Kidney epithelial cell (primary cell): ENCODE measurements at places on chromosomes 5 and 9. TPM values are rescaled to one million over a fixed set of nuclear protein-coding genes. Genes with fewer than 3 reads are reported as not detected.
A peak's percentile ranks its signal among the peaks of the same experiment; 100 is the strongest.

DNA sequence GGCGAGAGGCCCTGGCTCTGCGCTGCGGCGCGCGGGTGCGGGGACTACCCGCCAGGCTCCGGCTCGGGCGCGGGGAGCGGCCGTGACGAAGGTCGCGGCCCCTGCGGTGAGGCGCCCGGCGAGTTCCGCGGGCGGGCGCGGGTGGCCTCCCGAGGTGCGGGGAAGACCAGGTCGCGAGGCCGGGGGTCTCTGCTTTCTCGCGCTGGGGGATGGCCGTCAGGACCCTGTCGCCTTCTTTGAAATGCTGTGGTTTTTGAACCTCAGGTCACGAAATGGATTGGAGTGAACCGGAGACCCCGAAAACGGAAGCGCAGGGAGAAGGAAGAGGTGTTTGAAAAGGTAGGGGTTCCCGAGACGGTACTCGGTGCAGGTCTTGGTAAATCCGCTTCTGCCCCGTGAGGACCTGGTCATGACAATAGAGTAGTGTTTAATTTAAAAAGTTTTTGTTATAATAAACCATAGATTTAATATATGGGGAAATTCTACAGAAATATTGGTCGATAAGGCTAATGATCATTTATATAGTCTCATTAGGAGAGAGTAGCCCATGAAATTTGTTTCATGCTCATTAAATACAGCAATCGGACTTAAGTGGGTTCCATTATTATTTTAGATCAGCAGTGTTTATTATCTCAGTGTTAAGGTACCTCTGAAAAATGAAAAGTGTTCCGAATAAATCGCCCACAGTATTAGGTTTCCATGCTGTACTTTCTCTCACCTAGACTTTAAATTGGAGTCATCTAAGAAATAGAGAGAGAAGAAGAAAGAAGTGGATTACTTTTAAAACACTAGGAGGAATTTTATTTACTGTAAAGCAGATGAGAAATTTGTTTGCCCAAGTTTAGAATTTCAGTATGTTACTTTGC is 279.0 kb downstream of the AOPEP start:
- DNase-seq, result no peak

- DNase-seq, result no peak
Measured at GRCh38 chr9:16293610-16294009, 576.9 kb downstream of the BNC2 start.

DNA sequence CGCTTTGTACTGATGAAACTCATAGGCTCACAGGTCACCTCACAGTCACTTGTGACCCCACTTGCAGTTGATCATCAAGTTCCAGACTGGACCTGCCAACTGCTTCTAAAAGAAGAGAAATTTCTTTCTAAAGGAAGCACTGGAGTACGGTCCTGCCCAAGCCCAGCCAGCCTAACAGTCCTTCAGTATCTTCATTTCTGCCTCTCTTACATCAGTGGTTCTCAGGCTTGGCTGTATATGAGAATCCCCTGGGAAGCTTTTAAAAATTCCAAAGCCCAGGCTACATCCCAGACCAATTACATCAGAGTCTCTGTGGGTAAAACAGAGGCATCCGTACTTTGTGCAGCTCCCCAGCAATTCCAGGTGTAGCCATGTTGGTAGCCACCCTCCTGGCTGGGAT is 282.1 kb downstream of the NFIB start:
- DNase-seq, result no peak

DNA sequence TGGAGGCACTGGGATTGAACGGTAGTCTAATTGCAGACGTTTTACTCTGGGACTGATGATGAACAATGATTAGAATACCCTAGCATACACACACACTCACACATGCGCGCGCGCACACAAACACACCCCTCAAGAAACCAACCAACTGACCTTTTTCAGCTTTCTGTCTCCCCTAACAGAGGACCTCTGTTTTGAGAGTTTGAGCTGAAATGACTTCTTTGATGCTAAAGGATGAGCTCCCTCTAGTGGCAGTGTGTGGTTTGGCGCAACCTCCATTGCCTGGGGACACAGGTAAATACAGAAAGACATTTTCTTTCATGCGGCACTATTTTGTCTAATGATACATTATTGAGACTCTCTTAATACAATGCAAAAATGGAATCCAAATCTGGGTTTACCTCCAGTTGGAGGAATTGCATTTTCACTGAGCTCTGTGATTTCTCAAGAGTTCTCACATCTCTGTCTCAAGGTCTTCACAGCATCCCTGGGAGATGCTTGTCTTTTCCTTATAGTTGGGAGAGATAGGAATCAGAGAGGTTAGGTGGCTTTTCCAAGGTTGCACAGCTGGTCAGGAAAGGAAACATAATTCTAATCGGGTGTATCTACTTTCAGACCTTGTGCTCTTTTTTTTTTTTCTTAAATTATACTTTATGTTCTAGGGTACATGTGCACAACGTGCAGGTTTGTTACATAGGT is 187.5 kb downstream of the TMEM38B start:
- peak; percentile 9 for DNase-seq

DNA sequence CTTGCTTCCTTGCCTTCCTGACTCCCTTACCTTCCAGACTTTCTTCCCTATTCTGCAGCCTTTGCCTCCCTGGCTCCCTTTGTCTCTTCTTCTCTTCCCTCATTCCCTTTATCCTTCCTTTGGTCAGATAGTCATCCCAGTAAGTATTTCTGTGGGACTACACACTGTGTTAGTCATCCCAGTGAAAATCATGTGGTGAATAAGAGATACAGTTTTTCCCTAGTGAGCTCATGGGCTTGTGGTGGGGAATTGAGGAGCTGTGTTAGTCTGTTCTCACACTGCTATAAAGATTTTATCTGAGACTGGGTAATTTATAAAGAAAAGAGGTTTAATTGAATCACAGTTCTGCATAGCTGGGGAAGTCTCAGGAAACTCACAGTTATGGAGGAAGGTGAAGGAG is 109.8 kb upstream of the EDIL3 start:
- peak; percentile 82 for DNase-seq

DNA sequence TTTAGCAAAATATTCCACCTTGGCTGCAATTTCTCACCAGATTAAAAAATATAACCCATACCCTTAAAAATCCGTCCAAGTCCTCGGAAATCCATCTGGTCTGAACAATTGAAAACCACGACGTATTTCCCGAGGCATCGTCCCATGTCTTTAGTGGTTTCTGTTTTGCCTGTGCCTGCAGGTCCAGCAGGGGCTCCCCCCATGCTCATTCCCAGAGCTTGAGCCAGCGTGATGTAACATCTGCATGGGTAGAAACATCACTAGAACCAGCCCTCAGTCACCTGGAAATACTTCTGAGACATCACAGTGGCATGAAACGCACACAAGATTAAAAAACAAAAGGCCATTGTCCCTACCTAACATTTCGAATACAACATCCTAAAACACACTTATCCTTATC is 114.0 kb downstream of the DNAH5 start:
- DNase-seq, result no peak

DNA sequence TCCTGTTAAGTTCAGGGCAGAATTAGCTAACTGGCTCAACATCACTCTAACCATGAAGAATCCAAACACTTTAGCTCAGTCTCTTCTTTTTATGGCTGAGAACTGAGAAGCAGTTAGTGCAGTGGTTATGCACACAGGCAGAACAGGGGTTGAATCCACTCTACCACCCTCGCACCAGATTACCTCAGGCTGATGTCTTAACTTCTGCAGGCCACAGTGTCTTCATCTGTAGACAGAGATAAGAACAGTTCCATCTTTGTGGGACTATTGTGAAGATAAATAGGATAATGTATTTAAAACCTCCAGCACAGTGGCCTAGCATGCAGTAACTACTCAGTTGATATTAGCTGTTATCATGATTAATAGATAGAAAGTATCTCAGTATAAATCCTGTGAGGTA is 54.8 kb downstream of the FAM114A2 start:
- DNase-seq, result no peak

DNA sequence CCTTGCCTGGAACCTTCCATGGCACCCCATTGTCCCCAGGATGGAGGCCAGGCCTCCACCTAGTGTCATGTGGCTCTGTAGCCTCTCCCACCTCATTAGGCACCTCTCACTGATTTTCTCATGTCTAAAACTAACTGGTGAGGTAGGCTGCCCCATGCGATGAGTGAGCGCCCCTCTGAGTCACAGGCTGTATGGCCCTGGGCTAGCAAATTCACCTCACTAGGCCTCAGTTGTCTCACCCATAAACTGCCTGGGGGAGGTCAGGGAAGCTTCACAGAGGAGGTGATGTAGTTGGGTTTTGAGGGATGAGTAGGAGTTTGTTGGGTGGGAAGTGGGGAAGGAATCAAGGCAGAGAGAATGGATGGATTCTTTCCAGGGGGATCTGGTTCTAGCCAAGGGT is 8.8 kb downstream of the RXRA start:
- DNase-seq, result no peak

GRCh38 chr9:272251-273213 is 57.9 kb downstream of the DOCK8 start:
- DNase-seq, result no peak

- DNase-seq, result no peak
Measured at GRCh38 chr5:54009357-54009756, 301.0 kb downstream of the ARL15 start.

DNA sequence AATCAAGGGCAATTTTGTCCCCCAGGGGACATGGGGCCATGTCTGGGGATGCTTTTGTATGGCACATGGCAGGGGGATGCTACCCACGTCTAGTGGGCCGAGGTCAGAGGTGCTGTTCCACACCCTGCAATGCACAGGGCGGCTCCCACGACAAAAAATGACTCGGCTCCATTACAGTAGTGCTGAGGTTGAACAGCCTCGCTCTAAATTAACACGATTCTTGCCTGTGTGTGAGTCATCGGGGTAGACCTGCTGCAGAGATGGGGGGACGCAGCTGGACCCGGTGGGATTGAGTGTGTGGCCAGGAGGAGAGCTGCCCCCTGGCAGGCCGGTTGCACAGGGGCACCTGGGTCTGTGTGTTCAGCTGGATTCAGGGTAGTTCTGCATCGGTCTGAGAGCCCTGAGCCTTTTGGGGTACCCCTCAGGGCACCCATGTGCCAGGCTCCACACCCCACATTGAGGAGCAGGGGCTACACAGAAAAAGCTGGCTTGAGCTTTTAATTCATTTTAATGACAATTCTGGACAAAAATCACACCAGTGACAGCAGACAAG is 20.0 kb upstream of the COL5A1 start:
- DNase-seq, result no peak

DNA sequence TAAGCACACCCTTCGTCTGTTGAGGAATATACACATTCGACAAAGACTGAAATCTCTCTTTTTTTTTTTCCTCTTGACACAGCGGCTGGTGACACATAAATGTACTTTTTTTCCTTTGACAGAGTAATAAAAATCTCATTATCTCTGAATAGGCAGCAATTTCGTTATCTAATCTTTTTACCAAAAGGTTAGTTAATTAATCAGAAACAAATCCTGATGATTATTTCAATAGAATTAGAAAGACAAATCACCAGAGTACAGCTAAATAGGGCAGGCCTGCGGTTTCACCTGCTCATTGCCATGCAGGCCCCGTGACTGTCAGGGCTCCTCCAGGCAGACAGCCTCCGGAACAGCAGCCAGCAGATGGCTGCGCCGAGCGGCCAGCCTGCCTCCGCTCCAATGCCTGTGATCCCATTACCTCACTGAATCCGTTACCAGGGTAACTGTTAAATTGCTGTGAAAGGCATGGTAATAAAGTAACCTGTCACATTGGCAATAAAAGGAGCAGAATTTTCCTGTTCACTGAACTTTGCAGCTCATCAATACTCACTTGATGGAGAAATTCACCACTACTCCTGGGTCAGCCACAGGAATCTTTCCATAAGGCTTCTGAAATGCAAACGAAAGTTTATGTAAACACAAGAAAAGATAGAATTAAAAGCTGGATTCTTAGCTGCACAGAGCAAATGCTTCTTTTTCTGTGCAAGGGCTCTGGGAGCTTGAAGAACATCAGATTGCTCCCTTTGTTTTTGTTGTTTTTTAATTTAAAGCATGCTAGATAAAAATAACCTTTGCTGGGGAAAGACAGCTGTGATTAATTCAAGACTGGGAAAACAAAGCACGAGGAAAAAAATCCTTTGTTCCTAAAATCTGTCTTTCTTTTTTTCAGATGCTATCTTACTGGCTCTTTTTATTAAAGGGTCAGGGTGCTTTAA is 666.4 kb upstream of the ZNF608 start:
- peak; percentile 95 for DNase-seq

- no peak for DNase-seq
Measured at GRCh38 chr5:154253807-154254206, 63.3 kb downstream of the GALNT10 start.

- no peak for DNase-seq
Measured at GRCh38 chr5:151449839-151450238, 2.4 kb downstream of the SLC36A1 start.

- no peak for DNase-seq
Measured at GRCh38 chr9:76049341-76049740, 158.9 kb downstream of the PCSK5 start.

DNA sequence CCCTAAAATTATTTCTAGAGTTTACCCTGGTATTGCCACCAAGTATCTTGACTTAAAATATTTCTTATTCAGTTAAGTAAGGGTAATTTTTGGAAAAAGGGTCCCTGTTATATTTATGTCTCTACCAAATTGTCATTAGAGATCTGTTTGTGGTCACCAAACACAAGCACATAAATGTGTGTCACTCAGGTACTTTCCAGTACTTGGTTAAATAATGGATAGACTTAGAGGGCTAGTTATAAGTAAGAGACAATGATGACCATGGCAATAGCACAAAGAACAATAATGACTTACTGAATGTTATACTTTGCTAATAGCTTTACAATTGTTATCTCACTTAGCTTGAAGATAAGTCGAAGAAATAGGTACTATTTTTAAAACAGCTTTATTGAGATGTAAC is 9.0 kb downstream of the ADAMTS16 start:
- no peak for DNase-seq

The SYNPO gene
- 3.4 and 4.0 TPM in 2 replicates for total RNA-seq

The CSNK1A1 gene
- 250 and 270 TPM in 2 replicates for total RNA-seq

The FAXDC2 gene
- 0.62 and 2.6 TPM in 2 replicates for total RNA-seq

The MAMDC2 gene
- total RNA-seq, result 12.2 and 13.4 TPM in 2 replicates
